ENCODE measurements at places on chromosomes 3 and 15. TPM values are rescaled to one million over a fixed set of nuclear protein-coding genes. Genes with fewer than 3 reads are reported as not detected.

DNAJA4 gene
- 4.7 TPM for total RNA-seq

ZNF592 gene
- total RNA-seq = 4.0 TPM

CLDN16 gene
- not detected for total RNA-seq

KLHL40 gene
- not detected for total RNA-seq

- DNase-seq = no peak
Observed at GRCh38 chr3:42476225-42477125, 26.0 kb upstream of the VIPR1 start.

DNA sequence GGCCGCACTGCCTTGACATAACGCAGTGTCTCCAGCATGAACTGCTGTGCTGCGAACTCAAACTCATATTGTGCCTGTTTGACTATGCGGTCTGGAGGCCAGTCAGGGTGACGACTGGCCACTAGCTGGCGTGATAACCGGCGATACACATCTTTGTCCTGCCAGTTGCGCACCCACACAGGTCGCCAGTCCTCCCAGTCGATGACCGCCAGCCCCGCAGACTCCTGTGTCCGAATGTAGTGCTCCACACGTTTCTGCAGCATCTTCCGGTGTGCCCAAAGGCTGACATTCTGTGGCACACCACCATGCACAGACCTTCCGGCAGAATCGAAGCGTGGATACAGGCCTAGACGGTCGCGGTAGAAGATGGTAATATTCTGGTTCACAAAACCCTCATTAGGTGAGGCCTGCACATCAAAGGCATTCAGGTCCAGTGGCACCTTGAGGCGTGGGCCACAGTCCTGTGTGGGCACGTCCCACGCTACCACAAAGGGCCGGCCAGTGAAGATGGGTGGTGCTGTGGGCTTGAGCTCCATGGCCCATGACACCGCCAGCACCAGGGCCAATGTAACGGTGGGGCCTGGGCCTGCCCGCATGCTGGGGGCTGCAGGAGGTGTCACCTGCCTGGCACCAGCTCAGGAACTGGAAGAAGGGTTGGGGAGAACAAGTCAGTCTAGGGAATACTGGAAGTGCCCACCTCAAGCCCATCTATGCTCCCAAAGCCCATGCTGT, 2.5 kb downstream of the HYAL2 start:
- DNase-seq = no peak
